ENCODE measurements at places on chromosomes 12 and 14.
A peak's percentile ranks its signal among the peaks of the same experiment; 100 is the strongest.

- DNase-seq: no peak
These were observed 267.3 kb downstream of the BCAT1 start for GRCh38 chr12:24681570-24681969.

GRCh38 chr12:54588110-54588889 is at the start of gene PPP1R1A:
Gene PPP1R1A, minus strand, starts transcription at chr12:54588659. Its CDS starts 171 bp downstream, at chr12:54588488.
- DNase-seq: no peak

DNA sequence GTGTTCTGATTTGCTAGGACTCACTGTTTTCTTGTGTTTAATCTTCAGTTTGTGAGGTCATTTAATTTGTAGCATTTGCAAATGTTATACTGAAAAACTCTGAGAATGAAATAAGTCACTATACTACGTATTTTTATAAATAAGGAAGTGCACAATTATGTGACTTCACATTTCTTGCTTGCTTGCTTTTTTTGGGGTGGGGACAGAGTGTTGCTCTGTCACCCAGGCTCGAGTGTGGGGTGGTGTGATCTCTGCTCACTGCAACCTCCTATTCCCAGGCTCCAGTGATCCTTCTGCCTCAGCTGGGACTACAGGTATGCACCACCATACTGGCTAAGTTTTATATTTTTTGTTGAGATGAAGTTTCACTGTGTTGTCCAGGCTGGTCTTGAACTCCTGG is 32.7 kb downstream of the RBM25 start:
- no peak for DNase-seq

DNA sequence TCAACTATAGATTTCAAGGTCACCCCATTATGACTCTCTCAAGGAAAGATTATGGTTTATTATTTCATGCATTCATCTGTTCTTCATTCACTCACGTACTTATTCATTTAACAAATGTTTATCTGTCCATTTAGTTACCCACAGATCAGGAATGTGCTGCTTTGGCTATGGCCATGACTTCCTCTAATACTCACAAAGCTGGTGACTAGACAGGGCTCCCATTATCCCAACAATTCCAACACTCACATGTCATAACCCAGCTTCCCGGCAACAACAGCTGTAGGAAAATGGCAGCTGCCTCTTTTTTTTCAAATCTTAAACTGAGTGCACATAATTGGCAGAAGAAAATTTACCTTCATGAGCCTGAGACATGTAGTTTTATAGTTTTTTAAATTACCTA is 190.8 kb upstream of the CCDC196 start:
- DNase-seq: no peak

GRCh38 chr12:4269279-4269991 is 4.1 kb upstream of the CCND2 start:
- peak; percentile 32 for DNase-seq

GRCh38 chr12:117390866-117391265 is 29.4 kb upstream of the NOS1 start:
- DNase-seq: no peak

DNA sequence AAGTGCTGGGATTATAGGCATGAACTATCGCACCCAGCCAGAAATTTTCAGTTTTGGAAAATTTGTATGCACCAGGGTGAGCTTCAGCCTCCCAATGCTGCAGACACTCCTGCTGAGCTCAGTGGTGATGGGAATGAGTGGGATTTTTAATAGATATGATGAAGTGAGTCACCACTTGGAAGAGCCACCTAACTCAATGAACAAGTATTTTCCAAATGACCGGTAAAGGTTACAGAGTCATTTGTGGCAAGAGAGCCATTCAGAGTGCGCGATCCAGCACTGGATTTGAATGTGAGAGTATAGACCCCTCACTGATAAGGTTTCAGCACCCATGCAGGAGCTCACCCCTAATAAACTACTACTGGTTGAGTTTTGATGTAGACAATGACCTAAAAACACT is 100.7 kb downstream of the PPP2R5C start:
- DNase-seq: no peak

- no peak for DNase-seq
These were observed 33.9 kb downstream of the CCDC177 start for GRCh38 chr14:69540654-69541335.

DNA sequence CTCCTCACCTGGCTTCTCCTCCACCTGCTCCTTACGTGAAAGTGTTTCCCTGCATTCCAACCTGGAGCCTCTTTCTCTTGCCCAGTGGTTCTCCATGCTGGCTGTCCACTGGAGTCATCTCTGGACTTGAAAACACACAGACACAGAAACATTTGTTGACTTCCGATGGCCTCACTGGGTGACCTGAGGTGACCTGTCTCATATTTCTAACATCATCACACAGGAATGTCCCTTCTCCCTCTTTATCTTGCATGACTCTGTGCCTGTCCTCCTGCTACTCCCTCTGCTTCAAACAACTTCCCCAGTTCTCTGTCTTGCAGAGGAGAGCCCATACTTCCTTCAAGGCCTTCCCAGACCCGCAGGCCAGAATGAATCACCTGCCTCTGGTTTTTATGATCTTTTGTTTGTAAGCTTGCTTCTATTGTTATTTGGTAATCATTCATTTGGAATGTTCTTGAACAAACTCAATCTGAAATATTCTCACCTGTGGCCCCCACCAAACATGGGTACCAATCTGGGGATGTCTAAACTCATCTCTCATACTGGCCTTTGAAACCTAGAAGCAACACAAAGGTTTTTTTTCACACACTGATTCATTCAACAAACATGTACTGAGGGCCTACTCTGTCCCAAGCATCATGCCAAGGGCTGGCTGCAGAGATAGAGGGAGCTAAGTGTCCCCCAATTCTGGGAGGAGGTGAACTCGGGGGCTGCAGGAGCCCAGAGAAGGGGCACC is 9.7 kb upstream of the RIN3 start:
- DNase-seq: peak; percentile 92

DNA sequence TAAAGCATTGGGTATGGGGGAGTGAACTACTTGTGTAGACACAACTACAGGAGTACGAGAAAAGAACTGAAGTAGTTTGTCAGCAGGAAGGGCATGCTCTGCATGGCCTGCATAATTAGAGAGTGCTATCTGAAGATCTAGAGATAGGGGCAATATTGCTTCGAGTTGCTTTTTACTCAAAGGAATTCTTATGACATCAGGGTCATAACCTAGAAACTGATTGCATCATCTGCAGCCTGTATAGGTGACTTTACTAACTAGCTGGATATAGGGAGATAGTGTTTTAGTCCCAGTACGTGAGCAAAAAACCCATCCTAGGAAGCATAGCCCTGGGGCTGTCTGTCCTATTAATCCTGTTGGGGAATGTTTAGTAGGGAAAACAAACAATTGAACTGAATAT is 39.8 kb downstream of the TMTC3 start:
- no peak for DNase-seq

DNA sequence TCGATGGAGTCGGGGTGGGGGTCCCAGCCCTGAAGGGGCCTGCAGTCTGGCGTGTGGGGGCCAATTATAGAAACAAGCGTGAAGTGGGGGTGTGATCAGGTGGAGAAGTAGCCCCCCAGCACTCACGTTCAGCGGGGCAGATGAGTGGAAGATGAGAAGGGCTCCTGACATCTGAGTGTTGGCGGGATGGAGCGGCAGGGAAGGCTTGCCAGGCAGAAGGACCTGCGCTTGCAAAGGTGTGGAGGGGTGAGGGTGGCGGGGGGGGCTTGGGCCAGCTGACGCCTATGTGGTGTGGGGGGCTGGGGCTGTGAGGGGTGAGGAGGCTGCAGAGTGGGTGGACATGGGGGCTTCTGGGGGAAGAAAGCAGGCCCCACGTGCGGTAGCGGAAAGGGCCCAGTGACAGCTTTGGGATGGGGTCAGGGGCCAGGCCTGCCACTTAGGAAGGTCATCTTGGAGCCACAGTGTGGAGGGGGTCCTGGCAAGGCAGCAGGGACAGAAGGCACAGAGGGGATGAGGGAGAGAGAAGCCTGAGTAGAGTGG is 22.2 kb upstream of the BEGAIN start:
- no peak for DNase-seq

GRCh38 chr12:81639196-81639595 is 120.0 kb downstream of the PPFIA2 start:
- DNase-seq: peak; percentile 2

DNA sequence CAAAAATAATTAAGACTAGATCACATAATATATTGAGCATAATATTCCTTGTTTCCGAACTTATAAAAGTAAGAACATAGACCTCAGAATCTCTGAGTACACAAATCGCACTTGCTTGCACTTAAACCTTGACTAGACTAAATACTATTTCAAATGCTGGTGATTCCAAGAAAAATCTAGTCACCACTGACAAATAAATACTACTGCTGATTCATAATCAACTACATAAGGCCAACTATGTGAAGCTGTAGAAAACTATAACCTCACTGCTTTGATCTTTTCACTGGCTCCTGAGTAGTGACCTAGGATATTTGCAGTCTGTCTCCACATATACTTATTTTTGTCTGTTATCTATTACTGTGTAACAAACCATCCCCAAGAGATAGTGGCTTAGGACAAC is 245.4 kb downstream of the DIO2 start:
- no peak for DNase-seq

GRCh38 chr12:23504641-23505399 is 444.6 kb downstream of the SOX5 start:
- no peak for DNase-seq

Data from bronchial epithelial cell (primary cell).